ENCODE measurements at places on chromosomes 13 and 19.

- no peak for DNase-seq
Observed at GRCh38 chr13:58324161-58324560, 692.6 kb downstream of the PCDH17 start.

GRCh38 chr19:30371161-30371836, 885 bp upstream of the ZNF536 start:
- DNase-seq: no peak

- DNase-seq: no peak
Observed at GRCh38 chr13:30362869-30363268, 55.5 kb upstream of the KATNAL1 start.

GRCh38 chr13:99803141-99803540, 168.4 kb downstream of the ZIC5 start:
- no peak for DNase-seq

- DNase-seq: peak; percentile 99
Observed at GRCh38 chr19:41774515-41774980, 19.2 kb downstream of the CEACAM6 start.

- peak; percentile 0 for DNase-seq
Observed at GRCh38 chr13:71290963-71291841, 575.8 kb downstream of the DACH1 start.

DNA sequence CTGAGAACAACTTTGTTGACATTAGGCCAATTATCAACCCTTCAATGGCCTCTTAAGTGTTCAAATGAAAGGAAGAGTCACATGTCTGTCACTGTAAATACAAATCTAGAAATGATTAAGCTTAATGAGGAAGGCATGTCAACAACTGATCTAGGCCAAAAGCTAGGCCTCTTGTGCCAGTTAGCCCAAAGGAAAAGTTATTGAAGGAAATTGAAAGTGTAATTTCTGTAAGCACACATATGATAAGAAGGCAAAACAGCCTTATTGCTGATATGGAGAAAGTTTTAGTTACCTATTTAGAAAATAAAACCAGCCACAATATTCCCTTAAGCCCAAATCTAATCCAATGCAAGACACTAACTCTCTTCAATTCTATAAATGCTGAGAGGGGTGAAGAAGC, 604.7 kb downstream of the SLITRK6 start:
- DNase-seq: no peak

GRCh38 chr13:83162493-83162892, 719.8 kb downstream of the SLITRK1 start:
- no peak for DNase-seq

DNA sequence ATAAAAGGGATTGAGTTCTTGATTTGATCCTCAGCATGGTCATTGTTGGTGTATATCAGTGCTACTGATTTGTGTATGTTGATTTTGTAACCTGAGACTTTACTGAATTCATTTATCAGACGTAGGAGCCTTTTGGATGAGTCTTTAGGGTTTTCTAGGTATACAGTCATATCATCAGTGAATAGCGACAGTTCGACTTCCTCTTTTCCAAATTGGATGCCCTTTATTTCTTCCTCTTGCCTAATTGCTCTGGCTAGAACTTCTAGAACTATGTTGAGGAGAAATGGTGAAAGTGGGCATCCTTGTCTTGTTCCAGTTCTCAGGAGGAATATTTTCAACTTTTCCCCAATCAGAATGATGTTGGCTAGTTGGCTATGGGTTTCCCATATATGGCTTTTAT, 27.0 kb downstream of the POMP start:
- DNase-seq: no peak

DNA sequence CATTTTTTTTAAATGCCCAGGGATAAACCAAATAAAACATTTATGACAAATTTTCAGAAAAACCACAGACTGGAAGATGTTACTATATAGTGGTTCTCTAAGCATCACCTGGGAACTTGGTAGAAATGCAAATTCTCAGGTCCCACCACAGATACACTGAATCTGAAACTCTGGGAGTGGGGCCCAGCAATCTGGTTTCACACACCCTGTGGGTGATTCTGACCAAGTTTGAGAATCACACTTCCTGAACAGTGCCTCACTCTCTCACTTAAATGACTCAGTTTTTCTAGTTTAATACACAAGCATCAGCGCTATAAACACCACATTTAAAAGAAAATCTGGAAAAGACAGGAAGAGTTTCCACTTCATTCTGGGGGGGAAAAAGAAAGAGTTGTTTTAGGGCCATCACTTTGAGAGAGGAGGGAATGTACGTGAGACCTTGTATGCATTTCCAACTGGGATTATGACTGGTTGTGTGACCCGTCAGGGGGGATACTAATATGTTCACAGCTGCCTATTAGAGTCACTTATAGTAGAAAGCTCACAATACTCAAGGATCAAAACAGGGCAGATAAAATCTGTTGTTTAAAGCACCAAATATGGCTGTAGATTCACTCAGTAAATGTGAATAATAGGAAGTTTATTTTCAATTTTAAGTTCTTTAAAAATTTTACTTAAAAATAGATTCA, 567.7 kb downstream of the GPC6 start:
- DNase-seq: no peak

- no peak for DNase-seq
Observed at GRCh38 chr19:19304186-19304965, 15.9 kb downstream of the SUGP1 start.

DNA sequence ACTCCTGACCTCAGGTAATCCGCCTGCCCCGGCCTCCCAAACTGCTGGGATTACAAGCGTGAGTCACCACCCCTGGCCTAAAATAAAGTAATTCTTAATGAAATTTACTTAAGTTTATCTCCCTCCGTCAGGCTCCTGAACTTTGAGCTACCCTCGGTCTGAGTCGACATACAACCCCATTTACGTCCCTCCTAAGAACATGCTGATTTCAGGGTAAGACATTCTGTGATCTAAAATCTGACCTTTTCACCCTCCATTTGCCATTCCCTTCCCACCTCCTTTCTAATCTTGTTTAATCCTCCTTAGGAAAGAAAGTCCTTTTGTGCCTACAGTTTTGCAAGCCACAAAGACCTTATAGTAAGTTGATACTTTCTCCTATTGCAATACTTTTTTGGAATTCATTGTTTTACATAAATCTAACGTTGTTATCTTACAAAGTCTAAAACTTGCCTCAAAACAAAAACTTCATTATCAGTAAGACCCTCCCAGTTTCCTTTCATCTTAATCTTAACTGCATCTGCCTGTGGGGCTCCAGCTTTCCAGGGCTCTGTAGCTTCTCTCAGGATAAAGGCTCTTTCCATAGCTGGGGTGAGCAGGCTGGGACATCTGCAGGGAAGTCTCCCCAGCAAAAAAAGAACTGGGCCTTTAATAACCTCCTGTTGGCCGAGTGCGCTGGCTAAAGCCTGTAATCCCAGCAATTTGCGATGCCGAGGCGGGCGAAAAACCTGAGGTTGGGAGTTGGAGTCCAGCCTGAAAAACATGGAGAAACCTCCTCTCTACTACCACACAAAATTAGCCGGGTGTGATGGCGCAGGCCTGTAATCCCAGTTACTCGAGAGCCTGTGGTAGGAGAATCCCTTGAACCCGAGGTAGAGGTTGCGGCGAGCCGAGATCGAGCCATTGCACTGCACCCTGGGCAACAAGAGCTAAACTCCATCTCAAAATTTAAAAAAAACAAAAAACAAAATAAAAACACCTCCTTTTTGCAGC, 143.1 kb downstream of the ZNF737 start:
- DNase-seq: no peak

GRCh38 chr13:97273341-97273831, 51.3 kb downstream of the MBNL2 start:
- DNase-seq: no peak

- DNase-seq: no peak
Observed at GRCh38 chr19:50510121-50510670, 795 bp downstream of the JOSD2 start.

DNA sequence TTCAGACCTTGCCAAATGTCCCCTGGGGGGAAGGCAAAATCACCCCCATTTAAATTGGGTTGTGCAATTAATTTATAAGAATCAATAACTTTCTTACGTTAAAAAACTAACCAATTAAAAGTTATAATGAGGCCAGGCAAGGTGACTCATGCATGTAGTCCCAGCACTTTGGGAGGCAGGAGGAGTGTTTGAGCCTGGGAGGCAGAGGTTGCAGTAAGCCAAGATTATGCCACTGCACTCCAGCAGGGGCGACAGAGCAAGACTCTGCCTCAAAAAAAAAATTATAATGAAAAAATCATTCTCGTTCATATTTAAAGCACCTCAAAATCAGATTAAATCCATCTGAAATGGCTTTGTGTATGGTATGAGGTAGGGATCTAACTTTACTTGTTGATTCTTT, 18.4 kb upstream of the SIGLEC14 start:
- no peak for DNase-seq

- DNase-seq: no peak
Observed at GRCh38 chr13:43206838-43207237, 183.5 kb downstream of the DNAJC15 start.

DNA sequence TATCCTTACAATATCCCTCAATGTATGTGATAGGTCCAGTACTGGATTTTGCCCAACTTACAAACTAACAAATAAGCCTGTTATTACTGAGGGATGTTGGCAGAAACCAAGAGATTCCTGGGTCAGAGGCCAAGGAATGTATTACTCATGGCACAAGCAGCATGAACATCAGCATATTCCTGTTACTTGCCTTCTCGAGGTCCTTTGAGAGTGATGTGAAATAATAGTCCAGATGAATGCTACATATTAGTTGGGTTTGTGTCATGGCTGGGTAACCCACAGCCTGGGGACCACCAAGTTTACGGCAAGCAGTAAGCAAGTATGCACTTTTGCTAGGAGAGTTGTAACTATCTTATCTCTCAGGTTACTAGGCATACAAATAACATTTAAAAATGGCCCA, 384.5 kb upstream of the GPC6 start:
- DNase-seq: no peak

DNA sequence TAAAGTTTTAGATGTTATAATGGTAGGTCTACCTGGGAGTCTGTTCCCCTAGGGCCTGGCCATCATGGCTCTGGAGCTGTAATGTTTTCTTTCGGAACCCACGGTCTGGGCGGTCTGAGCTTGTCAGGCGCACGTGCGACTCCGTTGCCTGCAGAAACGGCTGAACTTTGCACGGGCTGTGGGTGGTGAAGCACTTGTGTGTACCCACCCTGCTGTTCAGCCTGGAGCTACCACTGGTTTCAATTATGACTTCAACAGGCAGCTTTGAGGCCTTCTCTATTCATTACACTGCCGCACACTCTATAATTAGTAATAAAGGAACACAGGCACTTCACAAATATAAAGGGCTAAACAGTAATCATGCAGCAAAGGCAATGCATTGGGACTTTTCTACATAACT, 6.0 kb downstream of the PCDH8 start:
- DNase-seq: no peak

DNA sequence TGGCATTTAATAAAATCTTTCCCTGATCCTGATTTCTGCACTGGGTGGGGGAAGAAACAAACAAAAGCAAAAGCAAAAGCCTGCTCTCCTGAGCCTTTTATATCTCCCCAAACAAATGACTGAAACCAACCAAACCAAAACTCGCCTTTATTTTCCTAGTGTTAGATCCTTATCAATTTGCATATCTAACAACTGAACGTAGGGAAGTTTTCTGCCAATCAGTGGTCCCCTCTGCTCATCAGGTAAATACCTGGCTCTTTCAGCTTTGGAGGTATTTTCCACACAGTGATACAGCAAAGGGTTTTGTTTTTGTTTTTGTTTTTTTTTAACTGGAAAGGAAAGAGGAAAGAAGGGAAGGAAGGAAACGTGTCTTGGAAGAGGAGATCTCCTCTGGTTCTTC, 3.3 kb downstream of the AMER2 start:
- DNase-seq: no peak

GRCh38 chr13:33728271-33729037, 89.5 kb upstream of the RFC3 start:
- DNase-seq: no peak

DNA sequence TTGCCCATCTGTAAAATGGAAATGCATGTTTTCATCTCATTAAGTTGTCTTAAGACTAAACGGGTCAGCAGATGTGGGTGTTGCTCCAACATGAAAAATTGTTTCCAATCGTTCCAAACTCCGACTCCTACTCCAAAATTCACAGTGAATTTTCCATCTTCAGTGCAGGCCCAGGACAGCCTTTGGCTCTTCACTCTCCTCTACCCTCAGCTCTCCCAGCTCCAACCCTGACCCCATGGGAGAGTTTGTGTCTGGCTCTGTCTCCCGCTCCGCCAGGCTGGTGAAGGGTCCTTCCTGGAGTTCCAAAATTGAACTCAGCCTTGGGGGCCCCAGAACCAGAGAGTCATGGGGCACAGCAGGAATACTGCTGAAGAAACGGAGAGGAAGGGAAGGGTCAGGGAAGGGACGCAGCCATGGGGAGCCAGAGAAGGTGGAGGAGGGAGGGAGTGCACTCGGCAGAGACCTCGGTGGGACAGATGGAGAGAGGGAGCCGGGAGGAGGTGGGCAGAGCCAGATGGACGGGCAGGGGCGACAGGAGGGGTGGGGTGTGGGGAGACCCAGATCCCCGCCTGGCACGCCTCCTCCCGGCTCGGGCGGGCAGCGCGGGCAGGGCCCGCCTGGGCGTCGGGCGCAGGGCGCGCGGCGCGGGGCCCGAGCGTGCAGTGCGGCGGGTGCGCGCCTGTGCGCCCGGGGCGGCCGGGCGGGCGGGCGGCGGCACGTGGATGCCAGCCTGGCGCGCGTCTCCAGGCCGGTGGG, 45.6 kb downstream of the CELF5 start:
- no peak for DNase-seq

DNA sequence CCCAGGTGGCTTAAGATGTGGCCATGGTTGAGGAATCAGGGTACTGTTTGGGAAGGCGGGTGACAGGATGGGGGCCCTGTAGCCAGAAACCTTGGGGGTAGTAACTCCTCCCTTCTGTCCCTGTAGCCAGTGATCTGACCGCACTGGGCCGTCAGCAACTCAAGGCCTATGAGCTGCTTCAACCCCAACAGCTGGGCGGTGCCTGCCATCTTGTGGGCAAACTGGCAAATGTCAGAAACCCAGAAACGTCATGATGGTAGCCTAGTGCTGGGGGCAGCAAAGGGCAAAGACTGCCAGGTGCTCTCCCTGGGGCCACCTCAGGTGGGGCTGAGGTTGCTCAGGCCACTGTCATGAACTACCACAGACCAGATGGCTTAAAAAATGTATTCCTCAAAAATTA, 3.5 kb downstream of the COPE start:
- DNase-seq: peak; percentile 33

- DNase-seq: no peak
Observed at GRCh38 chr19:18710186-18710585, 26.7 kb downstream of the CRTC1 start.

- no peak for DNase-seq
Observed at GRCh38 chr19:39555883-39556282, 15.9 kb upstream of the EID2 start.

- no peak for DNase-seq
Observed at GRCh38 chr13:95245071-95245470, 56.2 kb downstream of the ABCC4 start.

DNA sequence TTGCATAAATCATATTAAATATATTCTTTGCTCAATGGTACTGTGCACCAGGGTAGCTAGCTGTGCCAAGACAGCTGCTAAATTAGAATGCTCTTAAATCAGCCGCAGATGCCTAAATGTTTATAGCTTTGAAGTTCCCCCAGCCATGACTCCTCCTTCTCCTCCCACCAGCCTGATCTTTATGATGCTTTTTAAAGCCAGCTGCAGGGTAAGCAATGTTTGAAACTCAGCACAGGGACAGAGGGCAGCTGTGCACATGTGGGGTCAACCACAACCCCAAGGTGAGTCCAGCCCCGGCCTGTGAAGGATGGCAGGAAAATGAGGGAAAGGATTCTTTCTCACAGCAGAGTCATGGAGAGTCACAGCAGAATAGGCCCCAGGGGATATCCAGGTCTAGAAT, 635.7 kb downstream of the UQCRFS1 start:
- DNase-seq: no peak

Measured in NCI-H510A (cell line).